ENCODE measurements at places on chromosomes 11 and 22.

DNA sequence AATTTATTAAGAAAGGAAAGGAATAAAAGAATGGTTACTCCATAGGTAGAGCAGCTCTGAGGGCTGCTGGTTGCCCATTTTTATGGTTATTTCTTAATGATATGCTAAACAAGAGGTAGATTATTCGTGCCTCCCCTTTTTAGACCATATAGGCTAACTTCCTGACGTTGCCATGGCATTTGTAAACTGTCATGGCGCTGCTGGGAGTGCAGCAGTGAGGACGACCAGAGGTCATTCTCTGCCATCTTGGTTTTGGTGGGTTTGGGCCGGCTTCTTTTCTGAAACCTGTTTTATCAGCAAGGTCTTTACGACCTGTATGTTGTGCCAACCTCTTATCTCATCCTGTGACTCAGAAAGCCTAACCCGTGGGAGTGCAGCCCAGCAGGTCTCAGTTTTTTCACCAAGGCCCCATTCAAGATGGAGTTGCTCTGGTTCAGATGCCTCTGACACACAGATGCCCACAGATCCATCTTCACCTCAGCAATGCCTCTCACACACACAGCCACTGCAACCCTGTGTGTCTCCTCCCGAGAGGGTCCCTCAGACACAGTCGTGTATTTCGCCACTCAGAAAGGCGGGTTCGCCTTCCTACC, 16.4 kb upstream of the JAM3 start:
- DNase-seq, result no peak

DNA sequence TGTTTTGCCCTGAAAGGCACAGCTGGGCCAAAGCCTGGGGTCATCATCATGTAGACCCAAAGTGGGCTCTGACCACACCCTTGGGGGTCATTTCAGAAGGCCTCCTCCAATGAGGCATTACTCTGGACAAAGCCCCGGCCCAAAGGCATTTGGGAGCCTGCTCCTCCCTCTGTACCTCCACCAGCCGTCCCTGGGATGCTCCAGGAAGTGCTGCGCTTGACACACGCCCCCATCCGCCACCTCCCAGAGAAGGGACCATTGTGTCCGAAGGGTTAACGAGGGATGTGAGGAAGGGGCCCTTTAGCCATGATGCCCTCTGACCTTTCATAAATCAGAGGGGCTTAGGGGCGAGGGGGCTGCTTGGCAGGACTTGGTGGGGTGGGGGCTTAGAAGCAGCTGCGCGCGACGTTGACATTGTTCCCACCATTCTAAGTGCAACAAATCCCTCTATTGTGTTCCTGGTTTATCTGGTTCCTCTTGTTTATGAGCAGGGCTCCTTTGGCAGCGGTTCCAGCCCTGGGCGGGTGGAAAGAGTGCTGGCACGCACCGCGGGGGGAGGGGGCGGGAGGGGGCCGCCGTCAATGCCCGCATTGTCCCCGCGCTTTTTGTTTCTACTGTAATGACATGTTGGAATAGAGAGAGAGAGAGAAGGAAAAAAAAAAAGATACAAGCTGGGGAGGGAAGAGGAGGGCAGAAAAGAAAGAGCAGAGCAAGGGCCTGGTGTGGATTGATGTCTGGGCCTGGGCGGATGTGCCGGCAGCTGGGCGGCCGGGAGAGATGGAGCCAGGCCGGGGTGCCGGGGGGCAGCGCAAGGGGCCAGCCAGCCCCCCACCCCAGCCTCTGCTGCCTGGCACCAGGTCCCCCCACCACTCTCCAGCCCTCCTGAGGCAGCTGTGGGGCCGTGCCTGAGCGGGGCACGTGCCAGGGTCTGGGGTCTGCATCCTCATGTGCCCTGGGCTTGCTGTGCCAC, 32.1 kb upstream of the SOX10 start:
- DNase-seq, result no peak

- DNase-seq, result no peak
Observed at GRCh38 chr11:78370406-78371172, 47.0 kb downstream of the GAB2 start.

- no peak for DNase-seq
Observed at GRCh38 chr11:14413307-14414069, 54.5 kb upstream of the RRAS2 start.

- DNase-seq, result peak; percentile 84
Observed at GRCh38 chr11:40293655-40294348, 1165.7 kb downstream of the LRRC4C start.

Measured in HTR-8/SVneo (cell line).